ENCODE measurements at places on chromosomes 6 and 20.

GRCh38 chr20:8065691-8066090 lies 46.1 kb upstream of the TMX4 start:
- DNase-seq = no peak

- no peak for DNase-seq
Measured at GRCh38 chr6:167005350-167006159, 6.4 kb downstream of the CEP43 start.

GRCh38 chr20:51363378-51363777 lies 179.1 kb downstream of the NFATC2 start:
- DNase-seq = no peak

GRCh38 chr6:106974999-106975737 lies 639 bp upstream of the CD24 start:
- DNase-seq = no peak

DNA sequence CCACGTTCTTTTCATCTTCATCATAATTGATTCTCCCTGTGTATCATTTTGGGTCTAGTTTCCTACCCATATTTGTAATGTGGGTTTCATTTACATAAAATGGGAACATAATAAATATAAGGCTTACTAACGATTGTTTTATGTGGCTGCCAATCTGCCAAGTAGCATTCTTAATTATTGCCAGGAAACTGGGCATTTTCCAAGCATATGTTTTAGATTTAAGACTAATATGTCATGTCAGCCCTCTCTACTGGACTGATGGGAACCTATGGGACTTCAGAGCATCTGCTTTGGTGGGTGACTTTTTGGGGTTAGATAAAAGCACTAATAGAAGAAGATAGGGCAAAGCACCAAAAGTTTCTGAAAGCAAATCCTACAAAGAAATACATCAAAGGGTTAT lies 157.5 kb downstream of the TBX18 start:
- DNase-seq = no peak

DNA sequence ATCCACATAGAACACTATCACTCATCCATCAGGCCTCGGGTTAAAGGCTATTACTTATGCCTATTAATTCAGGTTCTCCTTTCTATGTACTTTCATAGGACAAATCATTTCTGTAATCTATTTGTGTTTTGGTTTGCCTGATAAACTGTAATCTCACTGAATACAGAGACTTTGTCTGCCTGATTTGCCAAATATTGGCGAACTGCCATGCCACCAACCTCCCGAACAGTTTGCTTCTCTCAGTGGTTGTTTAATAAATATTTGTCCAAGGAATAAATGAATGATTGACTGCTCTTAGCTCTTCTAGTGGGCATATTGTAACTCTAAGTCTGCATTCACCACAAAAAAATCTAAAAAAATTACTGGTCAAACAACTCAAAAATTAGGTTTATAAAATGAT lies 170.1 kb upstream of the ZFP64 start:
- no peak for DNase-seq

DNA sequence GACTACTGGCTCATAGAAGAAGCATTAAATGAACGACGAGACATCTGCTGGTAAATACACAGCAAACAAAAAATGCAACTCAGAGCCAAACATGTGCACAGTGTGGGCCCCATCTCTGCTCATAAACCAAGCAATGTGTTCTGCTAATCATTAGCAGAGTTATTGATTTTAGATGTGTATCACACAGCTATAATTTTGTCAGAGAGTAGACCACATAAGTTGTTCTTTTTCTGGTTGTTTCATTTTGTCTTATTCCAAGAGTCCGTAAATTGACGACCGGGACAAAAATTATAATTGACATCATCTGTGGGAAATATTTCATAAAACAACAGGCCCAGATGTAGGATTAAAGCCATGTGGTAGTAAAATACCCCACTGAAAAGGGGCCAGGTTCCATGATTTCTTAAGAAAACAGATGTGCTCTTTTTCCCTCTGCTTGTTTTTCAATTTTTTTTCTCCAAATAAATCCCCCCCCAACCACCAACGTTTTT lies 423.6 kb downstream of the HAO1 start:
- DNase-seq = no peak

- DNase-seq = peak; percentile 78
Measured at GRCh38 chr6:106508834-106509233, 120.5 kb downstream of the RTN4IP1 start.

DNA sequence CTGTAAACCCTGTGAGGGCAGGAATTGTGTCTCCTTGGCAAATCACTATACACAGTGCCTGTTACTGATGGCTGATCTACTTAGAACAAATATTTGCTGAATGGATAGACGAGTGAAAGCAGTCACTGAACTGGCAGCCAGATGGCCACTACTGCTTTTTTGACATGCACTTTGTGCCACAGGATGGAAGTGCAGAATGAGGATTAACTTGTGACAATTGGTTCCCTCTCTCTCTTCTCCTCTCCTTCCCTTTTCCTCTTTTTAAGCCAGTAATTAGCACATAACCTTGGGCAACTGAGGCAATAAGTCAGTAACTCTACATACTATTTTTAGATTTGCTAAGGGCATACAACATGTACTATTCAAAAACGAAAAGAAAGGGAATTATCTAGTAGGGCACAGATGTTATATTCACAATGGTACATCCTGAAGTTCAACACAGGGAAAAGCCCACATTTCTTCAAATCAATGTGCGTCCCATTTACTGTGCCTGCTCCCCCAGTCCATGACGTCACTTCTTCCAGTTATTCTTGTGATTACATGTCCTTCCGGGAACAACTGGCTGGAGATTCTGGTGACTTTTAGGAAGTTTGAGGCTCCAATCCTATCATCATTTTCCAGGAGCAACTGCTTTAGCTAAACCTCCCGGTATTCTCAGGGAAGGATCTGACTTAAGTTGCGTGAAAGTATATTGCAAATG lies 17.0 kb upstream of the RPS6KA2 start:
- no peak for DNase-seq

DNA sequence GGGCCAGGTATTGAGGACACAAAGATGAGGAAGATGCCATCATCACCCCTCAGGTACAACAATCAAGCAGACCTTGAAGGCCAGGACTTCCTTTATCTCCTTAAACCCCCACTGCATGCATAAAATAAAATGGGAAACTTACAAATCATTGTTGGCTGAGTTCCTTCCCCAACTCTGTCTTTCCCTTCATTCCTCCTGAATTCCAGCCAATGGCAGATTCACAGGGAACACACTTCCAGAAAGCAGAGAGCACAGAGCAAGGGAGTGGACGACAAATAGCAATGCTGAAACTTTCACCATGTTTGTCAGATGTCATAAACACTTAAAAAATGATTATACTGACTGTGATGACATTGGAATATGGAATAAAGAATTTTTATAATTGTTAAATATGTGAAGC lies 37.3 kb upstream of the NXT1 start:
- no peak for DNase-seq

GRCh38 chr20:63682384-63683139 lies 13.9 kb upstream of the TNFRSF6B start:
- DNase-seq = peak; percentile 92

DNA sequence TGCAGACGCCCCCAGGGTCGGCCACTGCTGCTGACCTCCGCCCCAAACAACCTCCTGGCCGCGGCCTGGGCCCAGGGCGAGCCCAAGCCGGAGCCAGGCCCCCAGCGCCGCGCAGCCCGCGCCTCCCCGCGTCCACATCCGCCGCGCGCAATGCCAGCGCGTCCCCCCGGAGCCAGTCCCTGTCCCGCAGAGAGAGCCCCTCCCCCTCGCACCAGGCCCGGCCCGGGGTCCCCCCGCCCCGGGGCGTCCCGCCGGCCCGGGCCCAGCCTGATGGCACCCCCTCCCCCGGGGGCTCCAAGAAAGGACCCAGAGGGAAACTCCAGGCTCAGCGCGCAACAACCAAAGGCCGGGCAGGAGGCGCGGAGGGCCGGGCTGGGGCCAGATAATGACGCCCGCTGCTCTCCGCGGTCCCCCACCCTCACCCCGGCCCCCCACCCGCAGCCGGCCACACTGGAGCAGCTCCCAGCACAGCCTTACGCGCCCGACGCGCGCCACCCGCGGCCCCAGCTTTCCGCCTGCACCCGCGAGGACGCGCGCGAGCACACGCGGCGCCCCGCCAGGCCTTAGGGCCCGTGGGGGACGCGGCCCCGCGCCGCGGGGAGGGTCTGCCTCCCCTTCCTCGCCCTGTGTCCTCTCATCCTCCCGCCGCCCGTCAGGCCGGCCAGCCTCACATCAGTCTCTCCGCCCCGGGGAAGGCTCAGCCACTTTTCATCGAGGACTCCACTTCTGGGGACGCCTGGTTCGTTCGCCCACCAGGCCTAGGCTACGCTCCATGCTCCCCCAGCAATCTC lies 12.9 kb upstream of the SLC22A7 start:
- no peak for DNase-seq

- no peak for DNase-seq
Measured at GRCh38 chr6:1040393-1040792, 271.5 kb upstream of the FOXQ1 start.
